Cardiac ventricle fibroblast (primary cell): ENCODE measurements at places on chromosomes 16 and 17. TPM values are rescaled to one million over a fixed set of nuclear protein-coding genes. Genes with fewer than 3 reads are reported as not detected.

Gene MYH8
- not detected in 2 replicates for total RNA-seq

Gene NME4
- 88.8 and 105 TPM in 2 replicates for total RNA-seq

Gene PRRT2
- total RNA-seq: 0.78 and 1.2 TPM in 2 replicates

Gene C16orf87
- 2.4 and 5.4 TPM in 2 replicates for total RNA-seq

Gene RBFOX1
- total RNA-seq: not detected in 2 replicates
